ENCODE measurements at places on chromosomes 7 and 10.
A peak's percentile ranks its signal among the peaks of the same experiment; 100 is the strongest.

- DNase-seq, result no peak
These were observed 30.6 kb downstream of the TMEM243 start for GRCh38 chr7:87188930-87189329.

GRCh38 chr7:106914018-106914607 is 49.0 kb downstream of the PIK3CG start:
- DNase-seq, result no peak

DNA sequence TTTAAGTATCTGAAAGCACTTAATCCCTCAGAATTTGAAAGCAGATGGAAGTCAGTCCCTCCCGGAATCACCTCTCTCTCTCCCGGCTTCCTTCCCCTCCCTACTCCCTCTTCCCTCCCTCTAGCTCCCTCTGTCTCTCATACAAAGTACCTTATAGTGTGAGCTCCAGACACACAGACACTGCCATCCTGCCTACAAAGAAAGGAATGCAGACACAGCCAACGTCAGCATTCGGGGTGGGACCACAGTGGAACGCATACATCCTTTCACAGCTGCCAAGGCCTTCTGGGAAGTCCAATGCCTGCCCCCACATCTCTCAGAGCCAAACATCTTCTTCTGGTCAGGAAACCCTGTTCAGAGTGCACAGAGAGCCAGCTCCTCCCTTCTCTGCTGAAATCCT is 9.3 kb downstream of the NOD1 start:
- peak; percentile 99 for DNase-seq

- DNase-seq, result no peak
These were observed 441.8 kb downstream of the INHBA start for GRCh38 chr7:41261080-41261479.

DNA sequence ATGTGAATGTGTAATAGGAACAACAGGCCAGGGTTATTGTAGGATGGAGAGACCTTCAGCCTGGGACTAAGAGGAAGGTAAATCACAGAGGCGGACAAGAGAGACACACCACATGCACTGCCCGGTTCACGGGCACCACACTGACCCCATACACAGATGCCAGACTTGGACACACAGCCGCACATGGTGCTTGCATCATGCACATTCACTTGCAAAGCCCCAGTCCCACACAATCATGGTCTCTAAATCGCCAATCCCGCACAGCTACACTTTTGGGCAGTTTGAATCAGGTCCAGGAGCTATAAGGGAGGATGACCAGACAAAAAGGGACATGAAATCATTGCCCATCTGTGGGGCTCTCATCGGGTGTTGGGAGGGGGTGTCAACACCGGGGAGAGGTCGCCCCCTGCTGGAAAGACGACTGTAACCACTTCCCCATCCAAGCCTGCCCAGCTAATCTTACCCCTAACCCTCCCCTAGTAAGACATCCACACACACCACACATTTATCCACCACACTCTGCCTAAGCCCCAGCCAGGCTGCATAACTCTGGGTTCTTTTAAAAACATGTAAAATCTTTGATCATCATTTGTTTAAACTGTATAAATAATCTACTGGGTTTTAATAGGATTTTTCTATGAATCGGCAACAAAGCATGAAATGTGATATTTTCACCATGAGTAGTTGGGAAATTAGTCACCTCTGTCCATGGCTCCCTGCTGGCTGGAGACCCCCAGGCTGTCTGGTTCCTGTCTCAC is 40.5 kb upstream of the SLF2 start:
- peak; percentile 73 for DNase-seq

DNA sequence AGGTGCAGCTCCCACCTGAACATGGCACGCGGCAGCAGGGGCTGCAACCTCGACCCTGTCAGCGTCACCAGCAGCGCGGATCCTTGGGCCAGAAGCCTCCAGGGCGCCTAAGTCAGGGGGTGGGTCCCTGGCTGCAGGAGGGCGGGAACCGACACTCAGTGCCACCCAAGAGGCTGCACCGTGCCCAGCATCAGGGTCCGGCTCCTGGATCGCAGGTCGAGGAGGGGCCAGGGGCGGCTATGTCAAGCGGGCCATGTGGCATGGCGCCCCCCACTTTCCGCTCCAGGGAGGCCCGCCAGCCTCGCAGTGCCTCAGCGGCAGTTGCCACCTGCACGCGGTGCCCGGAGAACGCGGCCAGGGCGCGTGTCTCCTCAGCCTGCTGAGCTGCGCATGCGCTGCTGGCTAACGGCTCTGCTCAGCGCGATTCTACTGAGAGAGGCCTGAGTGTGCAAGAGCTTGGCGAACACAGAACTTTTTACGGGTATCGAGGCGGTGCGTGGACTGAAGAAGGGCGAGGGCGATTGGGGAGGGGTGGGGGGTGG is at the start of gene ANKRD30A:
Gene ANKRD30A (plus strand): TSS at position 408 of the 542 bp plus-strand sequence. CDS start 190 bp downstream, outside the sequence.
- no peak for DNase-seq

DNA sequence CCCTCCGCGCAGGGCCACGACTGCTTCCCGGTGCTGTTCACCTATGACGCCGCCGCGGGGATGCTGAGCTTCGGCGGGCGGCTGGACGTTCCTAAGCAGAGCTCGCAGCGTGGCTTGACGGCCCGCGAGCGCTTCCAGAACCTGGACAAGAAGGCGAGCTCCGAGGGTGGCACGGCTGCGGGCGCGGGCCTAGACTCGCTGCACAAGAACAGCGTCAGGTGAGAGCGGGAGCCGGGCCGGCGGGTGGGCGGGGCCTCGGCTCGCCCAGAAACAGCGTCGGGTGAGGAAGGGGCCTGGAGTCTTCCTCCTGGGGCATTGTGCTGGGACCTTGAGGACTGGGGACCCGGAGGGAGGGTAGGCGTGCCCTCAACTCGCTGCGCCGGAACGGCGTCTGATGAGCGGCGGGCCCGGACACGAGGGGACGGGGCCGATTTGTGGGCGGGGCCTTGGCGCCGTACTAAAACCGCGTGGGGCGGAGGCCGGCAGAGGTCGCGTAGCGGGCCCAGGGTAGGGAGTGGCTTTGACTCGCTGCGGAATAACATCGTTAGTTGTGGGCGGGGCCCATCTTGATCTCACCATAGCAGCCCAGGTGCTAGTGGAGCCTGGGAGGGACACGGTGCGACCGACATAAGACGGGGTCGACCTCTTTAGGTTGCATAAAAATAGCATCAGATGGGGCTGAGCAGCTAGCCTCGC is 15.6 kb downstream of the PDAP1 start:
- DNase-seq, result peak; percentile 33

- peak; percentile 17 for DNase-seq
These were observed 109.6 kb downstream of the SRPK2 start for GRCh38 chr7:105278973-105279687.

GRCh38 chr7:133795068-133795665 is 332.0 kb upstream of the LRGUK start:
- DNase-seq, result peak; percentile 6

DNA sequence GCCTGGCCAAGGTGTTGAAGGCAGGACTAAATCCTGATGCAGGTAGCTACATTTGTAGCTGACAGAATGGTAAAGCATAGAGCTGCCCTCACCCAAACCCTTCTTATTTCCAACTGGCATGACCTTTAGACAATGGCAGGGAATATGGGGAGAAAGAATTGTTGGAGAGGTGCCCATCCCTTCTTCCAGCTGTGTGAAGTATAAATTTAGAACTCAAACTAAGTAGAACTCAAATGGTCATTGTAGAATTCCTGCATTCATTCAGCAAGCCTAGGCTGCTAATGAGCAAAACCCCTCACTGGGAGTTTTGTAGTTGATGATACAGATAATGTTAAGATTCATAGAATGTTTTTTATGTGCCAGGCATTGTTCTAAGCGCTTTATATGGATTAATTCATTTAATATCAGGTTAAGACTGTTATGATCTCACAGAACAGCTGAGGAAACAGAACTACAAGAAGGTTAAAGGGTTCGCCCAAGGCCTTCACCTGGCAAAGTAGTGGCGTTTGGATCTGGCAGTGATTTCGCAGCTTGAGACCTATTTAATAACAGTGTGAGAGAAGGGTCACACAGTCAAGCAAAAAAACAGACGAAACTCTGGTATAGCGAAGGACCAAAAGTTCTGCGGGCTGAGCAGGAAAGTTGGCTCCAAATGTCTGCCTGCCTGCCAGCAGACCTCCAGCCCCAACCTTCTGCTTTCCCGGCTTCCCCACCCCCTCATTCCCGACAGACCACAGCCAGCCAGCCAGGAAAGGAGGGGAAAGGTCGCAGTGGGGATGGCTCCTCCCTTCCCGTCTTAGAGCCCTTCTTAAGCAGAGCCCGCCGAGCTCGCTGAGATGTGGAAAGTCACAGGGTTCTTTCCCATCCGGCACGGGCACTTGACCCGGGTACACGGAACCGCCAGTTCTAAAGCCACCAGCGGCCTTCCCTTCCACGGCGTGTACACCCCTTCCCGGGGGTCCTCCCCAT is 1.6 kb upstream of the HILPDA start:
- peak; percentile 93 for DNase-seq

GRCh38 chr7:66921396-66921917 is 432 bp downstream of the TMEM248 start:
- peak; percentile 49 for DNase-seq

All from fibroblast of upper back skin (primary cell).